Fibroblast of the aortic adventitia (primary cell): ENCODE measurements at places on chromosomes 11 and 22. TPM values are rescaled to one million over a fixed set of nuclear protein-coding genes. Genes with fewer than 3 reads are reported as not detected.

Gene FGF19
- not detected in 2 replicates for total RNA-seq

Gene MRGPRX4
- total RNA-seq, result not detected in 2 replicates

Gene DKK3
- 94.3 and 334 TPM in 2 replicates for total RNA-seq

Gene OR5AS1
- total RNA-seq, result not detected in 2 replicates

Gene HOATZ
- total RNA-seq, result not detected in 2 replicates

Gene MED17
- 23.4 and 30.3 TPM in 2 replicates for total RNA-seq

Gene SMTNL1
- not detected in 2 replicates for total RNA-seq

Gene KCNJ1
- total RNA-seq, result 0.25 TPM in 1 of 2 replicates, not detected in the other

Gene MAJIN
- not detected in 2 replicates for total RNA-seq

Gene LGR4
- total RNA-seq, result 16.3 and 25.1 TPM in 2 replicates

Gene GLYATL2
- 3.3 TPM in 1 of 2 replicates, not detected in the other for total RNA-seq

Gene MIAT
- 0.72 and 2.0 TPM in 2 replicates for total RNA-seq

Gene CALCA
- total RNA-seq, result not detected in 2 replicates

- peak; percentile 74 for DNase-seq
These were observed 6.4 kb upstream of the ARFGAP3 start for GRCh38 chr22:42863349-42863961.

DNA sequence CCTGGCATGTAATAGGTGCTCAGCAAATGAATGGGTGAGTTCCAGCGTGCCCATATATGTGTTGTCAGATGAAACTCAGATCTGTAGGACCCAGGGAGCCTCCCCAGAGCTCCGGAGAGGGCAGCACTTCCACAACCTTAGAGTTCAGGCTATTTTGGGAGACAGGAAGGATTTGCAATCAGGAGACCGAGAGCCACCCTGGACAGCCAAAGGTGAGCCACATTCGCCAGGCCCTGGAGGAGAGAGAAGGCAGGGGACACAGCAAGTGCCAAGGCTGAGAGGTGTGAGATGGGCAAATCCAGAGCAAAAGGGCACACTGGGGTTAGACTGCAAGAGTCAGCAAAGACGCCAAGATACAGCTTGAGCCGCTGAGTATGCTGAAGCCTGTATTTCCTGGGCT lies 66.4 kb downstream of the CD82 start:
- DNase-seq, result no peak

DNA sequence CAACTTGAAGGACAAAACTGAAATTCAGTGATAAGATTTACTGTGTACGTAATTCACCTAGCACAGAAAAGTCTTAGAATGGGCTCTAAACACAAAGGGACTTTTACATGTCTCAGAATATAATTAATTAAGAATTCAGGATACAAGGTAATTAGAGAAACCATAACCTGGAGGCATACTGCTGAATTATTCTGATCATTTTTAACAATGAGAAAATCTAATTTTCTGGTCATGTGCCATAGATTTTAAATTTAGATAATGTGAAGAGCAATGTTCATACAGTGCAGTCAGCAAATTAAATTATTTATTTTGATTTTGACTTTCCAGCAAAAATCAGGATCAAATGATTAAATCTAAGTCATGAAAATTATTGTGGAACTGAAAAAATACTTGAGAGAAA lies 67.0 kb upstream of the MTNR1B start:
- no peak for DNase-seq

GRCh38 chr11:11856638-11857037 lies 14.9 kb downstream of the USP47 start:
- no peak for DNase-seq

GRCh38 chr11:115169251-115169650 lies 335.0 kb downstream of the CADM1 start:
- no peak for DNase-seq

DNA sequence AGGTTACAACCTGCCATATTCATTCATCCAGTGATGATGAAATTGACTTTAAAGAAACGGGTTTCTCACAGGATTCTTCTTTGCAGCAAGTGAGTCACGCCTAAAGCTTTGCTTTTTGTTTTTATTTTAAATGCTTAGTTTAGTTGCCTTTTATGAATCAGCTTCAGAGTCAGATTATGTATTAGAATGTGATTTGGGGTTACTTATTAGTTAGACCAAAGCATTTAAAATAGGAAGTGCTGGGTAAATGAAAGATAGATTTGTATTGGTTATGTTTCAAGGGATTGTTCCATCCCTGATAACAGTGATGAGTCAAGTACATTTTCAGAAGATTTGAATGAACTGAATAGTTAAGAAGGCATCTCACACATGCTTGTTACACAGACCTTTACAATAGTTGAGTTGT lies 101.3 kb upstream of the GAL start:
- DNase-seq, result peak; percentile 65

- no peak for DNase-seq
These were observed 25.4 kb upstream of the ADORA2A start for GRCh38 chr22:24401931-24402367.

GRCh38 chr11:14676068-14676467 lies 32.5 kb downstream of the PDE3B start:
- DNase-seq, result no peak

GRCh38 chr11:132072858-132073211 lies 702.4 kb downstream of the NTM start:
- DNase-seq, result peak; percentile 76

GRCh38 chr22:26981541-26981940 lies 324.2 kb downstream of the MIAT start:
- peak; percentile 81 for DNase-seq

DNA sequence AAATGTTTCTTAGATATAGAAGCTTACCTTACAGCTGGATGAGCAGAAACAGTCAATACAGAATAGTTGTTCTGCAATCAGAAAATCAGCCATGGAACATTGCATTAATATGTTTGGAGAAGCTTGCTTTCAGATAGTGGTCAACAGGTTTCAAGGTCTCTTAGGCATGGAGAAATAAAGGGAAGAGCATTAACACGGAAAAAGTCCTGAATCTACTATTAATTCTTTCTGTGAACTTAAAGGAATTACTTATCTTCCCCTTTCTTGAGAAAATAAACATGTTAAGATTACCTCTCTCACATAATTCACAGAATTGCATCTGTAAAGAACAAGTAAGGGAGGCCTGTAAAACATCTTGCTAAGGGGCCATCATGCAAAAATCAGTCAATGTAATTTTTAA lies at the start of gene OR5B3:
Gene OR5B3, minus strand, starts transcription at position 101 of the 400 bp plus-strand sequence. CDS start 3,465 bp downstream, outside the sequence.
- DNase-seq, result no peak

DNA sequence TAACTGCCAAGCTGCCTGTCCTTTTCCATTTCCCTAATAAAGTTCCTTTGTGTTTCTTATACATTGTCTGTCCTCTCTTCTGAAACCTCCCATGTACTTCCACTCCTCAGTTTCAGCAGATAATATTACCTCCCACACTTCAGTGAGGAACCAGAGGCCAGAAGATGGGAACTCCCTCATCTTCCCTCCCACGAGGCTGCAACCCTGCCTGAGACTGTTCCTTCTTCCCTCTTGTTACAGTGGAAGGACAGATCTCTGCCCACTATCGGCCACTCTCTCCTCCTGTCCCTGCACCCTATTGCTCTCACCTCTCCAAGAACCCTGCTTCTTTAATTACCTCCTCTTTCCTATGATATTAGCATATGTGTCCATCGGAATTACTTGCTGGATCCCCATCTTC lies 38.1 kb upstream of the SWAP70 start:
- DNase-seq, result no peak

DNA sequence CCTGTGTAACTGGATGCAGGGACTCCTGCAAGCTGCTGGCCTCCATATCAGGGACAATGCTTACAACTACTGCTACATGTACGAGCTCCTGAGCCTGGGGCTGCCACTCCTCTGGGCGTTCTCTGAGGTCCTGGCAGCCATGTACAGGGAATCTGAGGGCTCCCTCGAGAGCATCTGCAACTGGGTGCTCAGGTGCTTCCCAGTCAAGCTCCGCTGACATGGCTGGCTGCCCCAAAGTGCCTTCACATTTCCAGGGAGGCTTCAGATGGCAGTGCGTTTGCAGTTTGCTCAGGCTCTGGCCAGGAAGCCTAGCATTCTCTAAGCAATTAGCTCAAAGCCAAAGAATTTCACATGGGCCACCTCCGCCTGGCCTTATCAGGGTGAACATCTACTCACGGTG lies 117.4 kb upstream of the PARVA start:
- DNase-seq, result no peak

GRCh38 chr22:19109198-19110063 lies 12.8 kb downstream of the DGCR2 start:
- peak; percentile 83 for DNase-seq

DNA sequence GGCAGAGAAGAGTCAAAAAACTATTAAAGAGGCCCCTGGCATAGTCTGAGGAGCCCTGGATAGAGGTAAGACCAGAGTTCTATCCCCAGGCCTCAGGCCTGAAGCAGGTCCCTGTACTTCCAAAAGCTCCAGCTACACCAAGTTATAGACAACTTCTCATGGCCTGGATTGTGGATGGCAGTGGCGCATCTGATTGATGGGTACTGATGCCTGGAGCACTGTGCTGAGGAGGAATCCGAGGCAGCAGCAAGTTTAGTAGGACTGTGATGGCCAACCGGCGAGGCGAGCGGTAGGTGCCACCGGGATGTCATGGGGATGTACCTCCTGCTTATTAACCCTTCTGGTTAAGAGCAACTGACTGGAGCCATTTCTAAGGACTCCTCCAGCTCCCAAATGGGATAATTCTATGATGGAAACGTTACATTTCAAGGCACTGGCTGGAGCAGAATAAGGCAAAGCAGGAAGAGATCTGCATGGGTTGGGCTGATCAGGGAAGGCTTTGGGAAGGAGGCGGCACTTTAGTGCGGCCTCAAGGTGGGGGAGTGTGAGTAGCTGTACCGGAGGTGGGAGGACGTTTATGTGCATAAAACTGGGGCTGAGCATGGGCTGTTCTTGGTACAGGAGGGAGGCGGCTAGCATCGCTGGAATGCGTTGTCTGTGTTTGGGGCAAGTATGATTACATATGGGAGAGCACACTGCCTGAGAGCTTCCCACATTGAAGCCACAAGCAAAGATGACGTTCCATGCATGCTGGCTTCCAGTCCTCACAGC lies 24.2 kb upstream of the JAM3 start:
- DNase-seq, result no peak

DNA sequence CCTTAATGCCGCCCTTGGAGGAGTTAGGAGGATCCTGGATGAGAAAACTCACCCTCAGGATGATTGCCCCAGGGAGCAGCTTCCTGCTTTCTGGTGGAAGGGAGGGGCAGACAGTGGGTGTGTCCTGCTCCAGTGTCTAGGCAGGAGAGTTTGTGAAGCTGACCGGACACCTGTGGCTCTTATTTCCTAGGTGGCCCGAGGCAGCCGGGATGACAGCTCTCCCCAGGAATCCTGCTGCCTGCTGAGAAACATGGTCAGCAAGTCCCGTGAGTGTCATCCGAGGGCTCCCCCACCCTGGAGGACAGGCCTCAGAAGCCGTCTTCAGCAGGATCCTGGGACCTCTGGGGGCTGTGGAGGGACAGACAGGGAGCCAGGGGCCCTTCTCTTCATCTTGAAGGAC lies 50.4 kb downstream of the ST3GAL4 start:
- no peak for DNase-seq

DNA sequence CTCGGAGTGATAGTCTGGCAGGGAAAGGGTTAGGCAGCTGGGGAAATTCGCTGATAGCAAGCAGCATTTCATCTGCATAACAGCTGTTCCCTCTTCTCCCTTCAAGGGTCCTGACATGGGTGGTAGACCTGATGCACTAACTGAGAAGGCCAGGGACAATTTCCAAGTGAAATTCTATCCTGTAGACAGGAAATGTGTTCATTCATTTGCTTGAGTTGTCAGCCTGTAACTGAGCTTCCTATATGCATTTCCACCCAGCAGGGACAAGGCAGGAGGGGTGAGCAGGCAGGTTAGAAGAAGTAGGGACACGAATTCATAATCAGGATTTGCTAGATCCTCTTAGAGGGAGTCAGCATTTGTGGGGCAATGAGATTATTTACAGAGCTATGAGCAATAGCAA lies 154.3 kb upstream of the NCAM1 start:
- DNase-seq, result no peak

DNA sequence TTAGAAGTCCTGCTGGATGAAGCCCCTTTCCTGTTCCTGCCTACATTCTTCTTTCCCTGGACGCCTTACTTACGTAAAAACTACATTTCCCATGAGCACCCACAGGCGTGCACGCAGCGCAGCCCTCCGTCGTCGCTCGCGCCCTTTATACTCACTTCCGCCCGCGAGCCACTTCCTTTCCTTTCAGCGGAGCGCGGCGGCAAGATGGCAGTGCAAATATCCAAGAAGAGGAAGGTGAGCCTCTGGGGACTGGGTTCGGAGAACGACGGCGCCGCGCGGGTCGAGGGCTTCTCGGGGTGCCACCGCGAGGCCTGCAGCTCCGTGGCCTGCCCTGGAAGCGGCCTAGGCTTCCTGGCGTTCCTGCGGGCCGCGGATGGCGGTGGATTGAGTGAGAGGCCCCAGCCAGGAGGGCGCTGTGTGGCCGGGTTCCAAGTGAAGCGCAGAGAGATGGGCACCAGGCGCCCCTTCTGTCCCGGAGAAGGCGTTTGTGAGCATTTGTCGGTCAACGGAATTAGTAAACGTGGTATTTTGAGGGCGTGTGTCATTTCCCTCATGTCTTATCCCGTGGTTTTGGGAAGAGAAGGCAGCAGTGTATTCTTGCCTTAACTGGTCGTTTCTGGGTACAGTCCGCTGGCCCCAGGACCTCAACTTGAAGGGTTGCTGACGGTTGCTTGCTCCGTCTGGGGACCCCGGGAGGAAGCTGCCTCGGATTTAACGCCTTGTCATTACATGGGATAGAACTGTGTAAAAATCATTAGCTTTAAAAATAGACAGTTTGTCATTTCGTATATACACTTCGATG lies at the start of gene RPS3:
Gene RPS3, plus strand, starts transcription at position 175 of the 802 bp plus-strand sequence. Its CDS starts 30 bp downstream, at position 205.
- DNase-seq, result peak; percentile 92

GRCh38 chr11:120801801-120802689 lies 221.9 kb upstream of the TBCEL start:
- peak; percentile 68 for DNase-seq

- no peak for DNase-seq
These were observed 25.8 kb upstream of the LMO1 start for GRCh38 chr11:8289492-8289918.

DNA sequence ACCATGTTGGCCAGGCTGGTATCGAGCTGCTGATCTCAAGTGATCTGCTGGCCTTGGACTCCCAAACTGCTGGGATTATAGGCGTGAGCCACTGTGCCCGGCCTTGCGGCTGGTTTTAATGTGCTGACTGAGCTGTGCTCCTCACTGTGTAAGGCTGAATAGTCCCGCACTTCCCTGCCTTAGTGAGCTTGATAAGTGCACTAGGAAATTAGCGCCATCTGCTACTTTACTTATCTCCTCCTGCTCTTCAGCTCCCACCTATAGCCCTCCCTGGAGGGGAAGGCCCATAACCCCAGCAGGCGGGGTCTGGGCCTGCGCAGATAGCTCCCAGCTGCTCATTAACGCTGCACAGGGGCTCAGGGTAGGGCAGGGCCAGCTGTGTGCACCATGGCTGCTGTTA lies 49.4 kb downstream of the CLMP start:
- no peak for DNase-seq

DNA sequence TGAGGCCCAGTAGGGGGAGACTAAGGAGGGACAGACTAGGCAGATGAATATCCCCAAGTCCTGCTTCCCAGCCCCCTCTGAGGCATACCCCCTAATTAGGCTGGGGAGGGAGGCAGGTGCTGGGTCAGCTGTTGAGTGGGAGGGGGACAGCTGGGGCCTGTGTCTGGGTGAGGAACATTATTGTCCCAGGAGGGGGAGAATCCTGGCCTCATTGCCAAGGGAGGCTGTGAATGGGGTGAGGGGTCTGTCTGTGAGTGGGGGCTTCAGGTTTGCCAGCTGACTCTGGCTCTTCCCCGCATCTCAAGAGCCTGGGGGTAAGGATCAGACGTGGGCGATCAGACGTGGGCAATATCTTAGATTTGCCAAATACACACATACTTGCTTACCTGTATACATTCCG lies 2.1 kb downstream of the INPPL1 start:
- DNase-seq, result no peak
